Activated effector memory CD4-positive, alpha-beta T cell treated with anti-CD3 and anti-CD28 coated beads, Interleukin-2, amount 50 U/mL, for 16 hours (primary cell): ENCODE measurements at places on chromosomes 5 and 9.
A peak's percentile ranks its signal among the peaks of the same experiment; 100 is the strongest.

GRCh38 chr5:73296772-73297171 lies 123.8 kb downstream of the TMEM174 start:
- no peak for DNase-seq

DNA sequence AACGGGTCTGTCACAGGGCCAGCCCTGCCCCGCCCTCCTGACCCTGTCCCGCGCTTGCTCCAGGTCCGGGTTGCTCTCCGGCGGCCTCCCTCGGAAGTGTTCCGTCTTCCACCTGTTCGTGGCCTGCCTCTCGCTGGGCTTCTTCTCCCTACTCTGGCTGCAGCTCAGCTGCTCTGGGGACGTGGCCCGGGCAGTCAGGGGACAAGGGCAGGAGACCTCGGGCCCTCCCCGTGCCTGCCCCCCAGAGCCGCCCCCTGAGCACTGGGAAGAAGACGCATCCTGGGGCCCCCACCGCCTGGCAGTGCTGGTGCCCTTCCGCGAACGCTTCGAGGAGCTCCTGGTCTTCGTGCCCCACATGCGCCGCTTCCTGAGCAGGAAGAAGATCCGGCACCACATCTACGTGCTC lies 4.2 kb downstream of the B4GALT7 start:
- no peak for DNase-seq

GRCh38 chr5:43514025-43514424 lies 923 bp downstream of the C5orf34 start:
- no peak for DNase-seq

GRCh38 chr5:54215233-54215736 lies 95.1 kb downstream of the ARL15 start:
- DNase-seq: no peak

GRCh38 chr5:73446631-73447529 lies 1.7 kb downstream of the FOXD1 start:
- peak; percentile 62 for DNase-seq

DNA sequence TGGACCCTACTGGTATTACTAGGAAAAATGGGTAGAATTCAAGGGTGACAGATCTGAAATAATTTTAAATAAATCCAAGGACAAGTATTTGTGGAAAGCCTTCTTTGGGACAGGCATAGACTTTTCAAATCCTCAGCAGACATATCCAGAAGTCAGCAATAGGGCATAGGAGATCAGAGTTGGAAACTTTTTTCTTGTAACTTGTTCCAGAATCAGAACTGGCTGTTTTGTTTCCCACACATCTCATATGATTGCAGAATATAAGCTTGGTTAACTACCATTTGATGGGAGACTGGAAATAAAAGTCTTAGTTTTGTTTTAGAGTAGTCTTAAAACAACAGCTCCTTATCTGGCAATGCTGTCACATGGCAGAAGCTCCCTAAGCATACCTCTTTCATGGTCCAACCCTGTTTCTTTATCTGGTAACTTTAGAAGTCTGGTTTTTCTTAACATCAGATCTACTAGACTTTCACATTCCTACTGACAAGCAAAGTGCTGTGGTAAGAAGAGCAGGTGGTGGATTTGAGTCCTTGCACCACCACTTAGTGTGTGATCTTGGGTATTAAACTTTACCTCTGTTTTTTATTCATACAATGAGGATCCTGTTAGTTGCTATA lies 25.1 kb downstream of the XRCC4 start:
- no peak for DNase-seq

GRCh38 chr5:12659686-12660085 lies 755.4 kb upstream of the CTNND2 start:
- DNase-seq: no peak

- no peak for DNase-seq
These were observed 217.6 kb downstream of the NFIB start for GRCh38 chr9:14096258-14096922.

DNA sequence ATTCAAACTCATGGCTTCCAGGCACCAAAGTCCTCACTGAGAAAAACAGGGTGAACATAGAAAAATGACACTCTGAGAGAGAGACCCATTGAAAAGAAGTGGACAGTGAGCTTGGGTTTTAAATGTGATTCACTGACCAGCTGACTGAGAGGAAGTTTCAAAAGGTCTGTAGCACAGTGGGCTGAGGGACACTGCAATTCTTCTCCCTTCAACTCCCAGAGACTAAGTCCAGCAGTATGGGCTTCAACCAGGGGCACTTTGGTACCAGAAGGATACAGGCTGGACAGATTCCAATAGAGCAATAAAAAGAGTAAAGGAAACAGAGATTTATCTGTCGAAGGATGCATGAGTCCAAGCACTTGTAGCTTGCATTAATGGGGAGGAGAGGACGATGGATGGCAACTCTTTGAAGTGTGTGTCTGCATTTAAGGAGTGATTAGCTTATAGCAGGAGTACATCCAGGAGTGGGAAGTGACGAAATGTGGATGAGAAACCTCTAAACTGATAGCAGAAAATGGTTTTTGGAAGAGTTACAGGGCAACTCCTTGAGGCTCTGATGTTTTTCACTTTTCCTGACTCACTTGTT lies 117.0 kb upstream of the ANKRD55 start:
- no peak for DNase-seq

GRCh38 chr5:54083851-54084250 lies 226.5 kb downstream of the ARL15 start:
- DNase-seq: no peak

DNA sequence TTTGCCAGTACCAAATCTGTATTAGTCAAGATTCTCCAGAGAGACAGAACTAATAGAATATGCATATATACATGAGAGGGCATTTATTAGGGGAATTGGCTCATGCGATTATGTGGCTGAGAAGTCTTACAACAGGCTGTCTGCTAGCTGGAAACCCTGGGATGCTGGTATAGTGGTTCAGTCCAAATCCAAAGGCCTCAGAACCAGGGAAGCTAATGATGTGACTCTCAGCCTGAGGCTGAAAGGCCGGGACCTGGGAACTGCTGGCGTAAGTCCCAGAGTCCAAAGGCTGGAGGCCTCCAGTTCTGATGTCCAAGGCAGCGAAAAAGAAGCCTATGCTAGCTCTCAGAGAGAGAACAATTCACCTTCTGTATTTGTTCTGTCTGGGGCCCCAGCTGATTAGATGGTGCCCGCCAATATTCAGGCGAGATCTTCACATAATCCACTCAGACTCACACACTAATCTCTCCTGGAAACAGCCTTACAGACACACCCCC lies 84.1 kb downstream of the KIAA1958 start:
- DNase-seq: no peak

- no peak for DNase-seq
These were observed 74.1 kb downstream of the SLF1 start for GRCh38 chr5:94692581-94692980.

DNA sequence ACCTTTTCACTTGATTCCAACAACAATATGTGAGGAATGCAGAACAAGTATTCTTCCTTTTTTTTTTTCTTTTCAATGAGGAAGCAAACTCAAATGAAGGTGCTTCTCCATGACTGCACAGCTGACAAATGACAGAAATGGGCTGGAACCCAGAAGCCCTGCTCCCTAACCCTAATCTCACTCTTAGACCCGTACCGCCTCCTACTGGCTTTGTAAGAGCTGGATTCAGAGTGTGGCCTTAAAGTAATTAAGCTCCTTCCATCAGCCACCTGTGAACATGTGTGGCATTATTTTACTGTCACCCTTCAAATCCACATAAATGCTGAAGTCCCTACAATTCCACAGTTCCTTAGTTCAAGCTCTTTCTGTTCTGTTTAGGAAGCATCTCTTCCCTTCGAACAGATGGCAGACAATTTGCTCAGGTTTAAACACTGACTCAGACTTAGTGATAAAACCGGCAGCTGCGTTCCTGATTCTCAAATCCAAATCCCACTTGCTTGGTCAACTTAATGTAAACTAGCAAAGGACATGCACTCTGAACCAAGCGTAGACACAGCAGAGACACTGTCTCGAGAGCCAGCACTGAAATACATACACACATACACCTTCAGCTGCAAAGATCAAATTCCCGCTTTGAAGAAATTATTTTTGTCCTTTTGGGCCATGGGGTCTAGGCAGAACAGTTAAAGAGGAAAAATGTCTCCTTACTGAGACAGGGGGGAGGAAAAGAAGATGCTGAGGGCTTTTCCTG lies 316.7 kb upstream of the TLE4 start:
- no peak for DNase-seq

GRCh38 chr9:121510766-121511550 lies 11.3 kb upstream of the GGTA1 start:
- no peak for DNase-seq

DNA sequence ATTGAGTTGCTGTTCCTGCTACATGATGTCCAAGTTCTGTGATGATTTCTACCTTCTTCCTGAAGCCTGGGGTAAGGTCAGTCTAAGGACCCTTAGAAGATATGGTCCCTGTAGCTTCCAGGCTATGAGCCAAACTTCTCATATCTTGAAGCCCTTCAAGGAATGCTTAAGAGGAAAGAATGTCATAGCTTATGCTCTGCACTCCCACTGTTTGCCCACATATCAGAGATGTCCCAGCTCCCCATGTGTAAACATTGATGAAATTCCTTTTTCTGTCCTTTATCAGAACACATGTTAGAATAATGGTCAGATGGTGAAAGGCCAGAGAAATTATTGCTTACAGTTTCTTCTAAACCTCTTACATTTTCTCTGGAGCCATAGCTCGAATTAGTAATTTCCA lies 41.4 kb upstream of the RUSC2 start:
- DNase-seq: no peak

DNA sequence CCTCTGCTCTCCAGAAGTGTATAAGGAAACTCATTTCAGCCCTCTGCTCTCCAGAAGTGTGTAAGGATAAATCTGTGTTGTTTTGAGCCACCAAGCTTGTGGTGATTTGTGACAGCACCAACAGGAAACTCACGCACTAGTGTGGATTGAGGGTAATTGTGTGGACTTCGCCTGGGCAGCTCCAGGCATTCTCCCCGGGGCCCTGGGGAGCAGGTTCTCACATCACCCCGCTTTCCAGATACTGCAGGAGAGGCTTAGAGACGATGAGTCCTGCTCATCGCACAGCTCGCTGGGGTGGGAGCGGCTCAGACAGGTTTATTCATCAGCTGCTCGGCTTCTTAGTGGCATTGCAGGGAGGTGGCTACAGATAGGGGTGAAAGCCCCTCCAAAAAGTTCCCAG lies 38.4 kb upstream of the RNF130 start:
- no peak for DNase-seq

DNA sequence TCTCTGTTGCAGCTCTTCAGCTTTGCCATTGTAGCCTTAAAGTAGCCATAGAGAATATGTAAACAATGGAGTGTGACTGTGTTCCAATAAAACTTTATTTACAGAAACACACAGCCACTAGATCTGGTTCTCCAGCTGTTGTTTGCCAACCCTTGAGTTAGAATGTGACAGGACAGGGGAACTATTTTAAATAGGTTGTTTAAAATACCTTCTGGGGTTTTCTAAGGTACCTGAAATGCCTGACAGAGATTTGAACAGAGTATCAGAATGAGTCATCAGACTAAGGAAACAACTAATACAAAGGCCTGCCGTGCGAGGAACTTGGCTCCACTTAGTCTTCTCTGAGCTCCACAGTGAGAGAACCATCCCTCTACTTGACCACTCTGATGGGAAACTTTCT lies 85.4 kb downstream of the HSD17B4 start:
- DNase-seq: no peak

- no peak for DNase-seq
These were observed 33.1 kb downstream of the RANBP6 start for GRCh38 chr9:5982317-5982716.

DNA sequence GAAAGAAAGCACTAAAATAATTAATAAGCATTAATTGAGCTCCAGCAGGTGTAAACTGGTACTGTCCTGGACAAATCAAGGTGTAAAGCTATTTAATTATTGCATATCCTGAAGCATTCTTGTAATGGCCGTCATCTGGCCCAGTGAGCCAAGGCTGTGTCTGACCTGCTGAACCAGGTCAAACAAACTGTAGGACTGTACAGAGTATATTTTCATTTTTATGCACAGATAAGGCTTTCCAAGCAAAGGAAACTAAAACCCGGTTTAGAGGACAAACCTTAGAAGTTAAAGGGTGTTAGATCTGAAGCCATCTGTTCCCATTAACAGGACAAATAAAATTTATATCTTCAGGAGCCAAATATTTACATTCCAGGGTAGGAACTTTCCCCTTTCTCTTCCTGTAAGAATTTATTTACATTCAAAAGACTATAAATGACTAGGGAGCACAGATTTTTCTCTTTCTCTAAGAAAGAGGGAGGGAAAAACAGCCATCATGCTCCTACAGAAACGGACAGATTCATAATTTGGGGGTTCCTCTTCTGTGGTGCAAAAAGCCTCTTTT lies 69.8 kb downstream of the ESM1 start:
- DNase-seq: no peak

GRCh38 chr5:125408448-125409233 lies 662.2 kb upstream of the ZNF608 start:
- no peak for DNase-seq

GRCh38 chr5:139246394-139246793 lies 47.1 kb upstream of the MATR3 start:
- peak; percentile 80 for DNase-seq

- DNase-seq: no peak
These were observed 23.0 kb downstream of the ARRDC3 start for GRCh38 chr5:91359962-91360609.

- no peak for DNase-seq
These were observed 67.6 kb upstream of the SLC12A2 start for GRCh38 chr5:128015978-128016377.

DNA sequence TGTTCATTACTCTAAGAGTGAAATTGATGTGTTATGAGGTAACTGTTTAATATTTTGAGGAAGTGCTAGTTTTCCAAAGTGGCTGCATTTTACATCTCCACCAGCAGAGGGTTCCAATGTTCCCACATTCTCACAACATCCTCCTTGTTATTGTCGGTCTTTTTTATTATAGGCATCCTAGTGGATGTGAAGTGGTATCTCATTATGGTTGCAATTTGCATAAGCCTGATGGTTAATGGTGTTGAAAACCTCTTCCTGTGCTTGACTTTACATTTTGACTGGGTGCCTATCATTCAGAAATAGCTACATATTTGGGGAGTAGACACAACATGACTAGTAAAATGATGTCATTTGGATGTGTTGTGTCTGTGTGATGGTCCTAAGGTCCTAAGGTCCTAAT lies 143.6 kb downstream of the MRPS30 start:
- no peak for DNase-seq

DNA sequence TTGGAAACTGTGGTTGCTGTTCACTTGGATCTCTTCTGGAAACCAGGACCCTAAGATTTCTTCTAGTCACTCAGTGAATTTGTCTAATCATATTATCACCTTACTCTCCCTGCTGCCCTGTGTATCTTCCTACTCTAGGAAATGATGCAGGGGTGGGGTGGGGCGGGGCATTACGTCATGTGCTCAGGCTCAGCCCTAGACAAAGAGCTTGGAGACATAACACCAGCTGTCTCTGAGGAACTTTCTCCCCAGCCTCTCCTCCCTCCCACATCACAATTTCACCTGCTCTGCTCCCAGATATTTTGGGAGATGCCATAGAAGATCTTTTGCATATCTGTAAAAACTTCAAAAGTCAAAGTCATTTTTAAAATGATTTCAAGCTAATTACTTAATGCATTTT lies 470.4 kb downstream of the ZSWIM6 start:
- DNase-seq: no peak
